ENCODE measurements at places on chromosomes 3 and 15. TPM values are rescaled to one million over a fixed set of nuclear protein-coding genes. Genes with fewer than 3 reads are reported as not detected.

The MAN2C1 gene
- total RNA-seq: 237 TPM

The DNAH12 gene
- 0.85 TPM for total RNA-seq

DNA sequence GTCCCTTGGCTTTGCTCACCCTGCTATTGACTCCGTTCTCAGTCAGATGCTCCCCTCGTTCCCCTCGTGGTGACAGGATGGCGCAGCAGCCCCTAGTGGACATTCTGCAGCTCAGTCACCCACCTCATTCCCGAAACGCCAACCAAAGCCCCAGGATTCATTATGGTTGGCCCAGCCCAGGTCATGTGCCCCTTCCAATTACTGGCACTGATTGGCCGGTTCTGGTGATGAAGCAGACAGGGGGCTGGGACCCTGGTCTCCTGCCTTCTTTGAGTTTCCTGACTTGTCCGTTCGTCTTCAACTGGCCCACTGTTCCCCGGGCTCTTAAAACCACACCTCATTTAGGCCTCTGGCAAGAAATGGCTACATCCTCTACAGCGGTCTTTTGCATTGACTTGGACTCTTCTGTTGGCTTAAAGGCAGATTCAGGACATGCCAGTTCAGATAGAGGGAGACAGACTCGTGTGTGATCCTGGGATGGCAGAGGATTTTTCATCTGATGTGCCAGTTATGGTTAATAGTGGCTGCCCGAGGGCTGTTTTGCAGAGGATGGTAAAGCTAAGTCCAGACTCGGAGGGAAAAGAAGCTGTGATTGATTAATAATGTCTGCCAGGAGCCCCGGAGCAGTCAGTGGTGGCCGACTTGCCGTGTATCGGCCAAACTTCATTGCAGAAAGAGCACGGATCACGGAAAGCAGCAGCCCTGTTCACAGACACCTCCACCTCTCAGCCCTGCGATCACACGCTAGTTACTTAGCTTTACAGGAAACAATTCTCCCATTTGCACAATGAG, 37.8 kb downstream of the LSM3 start:
- peak; percentile 49 for DNase-seq

GRCh38 chr3:71702131-71703024, 22.8 kb downstream of the EIF4E3 start:
- no peak for DNase-seq

DNA sequence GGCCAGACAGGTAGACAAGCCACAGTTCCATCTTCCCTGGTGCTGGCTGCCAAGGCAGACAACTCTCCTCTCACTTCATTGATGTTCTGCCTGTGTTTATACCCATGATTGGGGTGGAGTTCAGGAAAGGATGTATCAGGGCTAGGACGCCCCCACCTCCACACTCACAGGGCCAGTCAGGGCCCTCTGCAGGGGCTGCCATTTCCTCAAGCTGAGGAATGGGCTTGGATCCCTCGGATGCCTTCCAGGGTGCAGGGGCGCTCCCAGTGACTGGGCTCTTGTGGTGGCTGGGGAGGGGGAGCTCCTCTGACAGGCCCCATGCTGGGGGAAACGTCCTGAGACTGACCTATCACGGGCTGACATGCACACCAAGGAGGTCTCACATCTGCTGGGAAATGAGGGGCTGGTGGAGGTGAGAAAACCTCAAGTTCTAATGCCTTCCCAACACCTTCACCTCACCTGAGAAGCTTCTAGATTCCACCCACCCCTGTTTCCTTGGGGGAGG, 31.4 kb downstream of the SEMA7A start:
- DNase-seq: no peak

DNA sequence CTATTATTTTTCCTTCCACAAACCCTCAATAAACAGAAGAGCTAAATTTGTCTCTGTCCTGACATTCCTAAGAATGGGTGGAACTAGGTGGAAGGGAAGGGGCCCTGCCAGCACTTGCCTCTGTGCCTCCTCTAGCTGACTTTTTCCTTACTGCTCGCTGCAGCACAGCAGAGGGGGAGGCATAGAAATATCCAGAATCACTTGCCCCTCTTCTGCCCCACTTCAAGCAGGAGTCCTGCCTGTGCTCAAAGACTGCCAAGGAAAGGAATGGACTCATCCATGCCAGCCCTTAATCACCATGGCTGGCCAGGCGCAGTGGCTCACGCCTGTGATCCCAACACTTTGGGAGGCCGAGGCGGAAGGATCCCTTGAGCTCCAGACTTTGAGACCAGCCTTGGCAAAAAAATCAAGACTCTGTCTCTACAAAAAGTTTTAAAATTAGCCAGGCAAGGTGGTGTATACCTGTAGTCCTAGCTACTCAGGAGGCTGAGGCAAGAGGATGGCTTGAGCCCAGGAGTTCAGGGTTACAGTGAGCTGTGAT, 51.8 kb downstream of the ADCY5 start:
- no peak for DNase-seq

DNA sequence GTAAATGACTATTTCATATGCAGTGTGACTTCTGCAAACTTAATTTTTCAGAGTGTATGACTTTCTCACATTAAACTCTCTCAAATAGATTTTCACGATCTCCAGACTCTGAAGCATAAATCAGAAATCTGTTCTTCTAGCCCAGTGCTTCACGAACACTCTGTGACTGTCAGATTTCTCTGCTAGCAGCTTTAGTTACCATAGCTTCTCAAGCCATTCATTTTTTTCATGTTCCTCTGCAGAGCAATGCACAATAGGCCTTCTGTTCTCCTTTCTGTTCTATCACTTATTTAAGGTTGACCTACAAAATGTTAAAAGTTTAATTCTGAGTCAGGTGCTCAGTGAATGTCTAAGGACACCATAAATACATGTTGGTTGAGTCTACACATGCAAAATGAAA, 1102.2 kb downstream of the TUSC7 start:
- DNase-seq: no peak

DNA sequence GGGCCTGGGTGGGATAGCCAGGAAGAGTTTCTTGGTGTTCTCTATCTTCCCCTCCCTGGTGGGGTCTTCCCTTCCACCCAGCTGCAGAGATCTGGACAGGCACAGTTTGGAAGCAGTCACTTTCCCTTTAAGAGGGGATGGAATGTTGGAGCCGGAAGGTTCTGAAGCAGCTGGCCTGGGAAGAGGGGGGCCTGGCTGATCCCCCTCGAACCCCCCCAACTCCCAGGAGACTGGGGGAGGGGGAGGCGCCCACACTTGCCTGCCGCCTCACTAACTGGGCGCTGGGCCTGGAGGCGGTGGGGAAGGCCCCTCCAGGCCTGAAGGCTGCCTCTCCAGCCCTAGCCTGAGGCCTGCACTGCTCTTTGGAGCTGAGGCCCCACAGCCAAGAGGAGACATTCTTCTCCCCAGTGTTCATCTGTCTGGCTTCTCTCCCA, 1.4 kb downstream of the DVL3 start:
- peak; percentile 24 for DNase-seq

DNA sequence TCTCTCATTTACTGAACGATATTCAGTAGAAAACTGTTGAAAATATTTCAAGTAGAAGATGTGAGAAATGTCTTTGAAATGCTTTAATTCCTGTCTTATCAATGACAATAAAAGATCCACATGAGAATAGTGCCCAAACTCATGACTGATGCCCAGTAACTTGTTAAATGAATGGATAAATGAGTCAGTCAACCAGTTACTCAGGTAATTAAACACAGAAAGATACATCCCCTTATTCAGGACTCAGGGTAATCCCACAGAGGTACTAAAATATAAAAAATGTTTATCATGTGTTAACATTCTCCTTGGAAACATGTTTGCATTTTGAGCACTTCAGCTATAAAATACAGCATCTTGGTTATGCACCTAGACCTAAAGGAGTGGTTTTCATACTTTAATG, 169.5 kb downstream of the MBNL1 start:
- DNase-seq: no peak

All from endothelial cell (in vitro differentiated cells).